ENCODE measurements at places on chromosomes 12 and 14. TPM values are rescaled to one million over a fixed set of nuclear protein-coding genes. Genes with fewer than 3 reads are reported as not detected.

The CATSPERB gene
- total RNA-seq = 2.7 TPM

GRCh38 chr12:6603095-6603567, 4.0 kb downstream of the CHD4 start:
- H3K27me3 ChIP-seq = no peaks in the 10 kb centered on the region
- H3K36me3 ChIP-seq = peaks cover 43% of the 10 kb centered on the region
- H3K4me1 ChIP-seq = peaks cover 44% of the 10 kb centered on the region
- H3K4me3 ChIP-seq = peak overlapping the region; percentile 74
- H3K27ac ChIP-seq = peak overlapping the region; percentile 65

DNA sequence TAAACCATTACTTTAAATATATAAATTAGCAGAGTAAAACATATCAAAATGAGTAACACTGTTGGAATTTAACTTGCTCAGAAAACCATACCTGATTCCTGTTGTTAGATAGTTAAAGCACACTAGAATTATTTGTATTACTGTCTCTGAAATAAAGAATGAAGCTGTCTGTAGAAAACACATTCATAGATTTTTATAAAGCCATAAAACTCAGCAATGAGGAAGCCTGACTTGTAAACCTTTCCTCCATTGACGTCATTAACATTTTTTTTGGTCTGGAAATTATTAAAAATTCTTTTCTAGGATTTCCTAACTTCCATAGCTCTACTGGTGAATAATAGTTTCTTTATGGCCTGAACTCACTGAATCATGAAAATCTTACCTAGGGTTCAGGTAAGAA, 147.6 kb downstream of the BRMS1L start:
- H3K27ac ChIP-seq = no peak overlapping the region
- H3K4me3 ChIP-seq = no peak overlapping the region
- no peaks in the 10 kb centered on the region for H3K4me1 ChIP-seq
- H3K27me3 ChIP-seq = peaks cover 1% of the 10 kb centered on the region
- no peaks in the 10 kb centered on the region for H3K36me3 ChIP-seq
- DNase-seq = no peak

DNA sequence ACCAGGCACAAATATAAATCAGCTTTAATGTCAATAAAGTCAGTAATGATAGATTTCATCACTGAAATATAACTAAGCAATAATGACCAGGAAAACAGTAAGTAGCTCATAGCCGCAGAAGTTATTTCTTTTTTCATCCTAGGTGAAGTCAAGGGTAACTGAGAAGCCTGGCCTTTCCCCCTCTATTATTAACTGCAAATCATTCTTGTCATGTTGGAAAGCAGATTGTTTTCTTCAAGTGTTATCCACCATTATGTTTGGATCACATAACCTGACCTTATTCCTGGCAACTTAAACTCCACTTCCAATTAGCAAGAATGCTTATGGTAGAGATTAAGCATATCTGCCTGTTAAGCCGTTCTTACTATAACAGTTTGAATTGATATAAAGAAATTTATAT, 603.4 kb upstream of the FOXG1 start:
- H3K4me3 ChIP-seq = no peak overlapping the region
- no peaks in the 10 kb centered on the region for H3K36me3 ChIP-seq
- H3K4me1 ChIP-seq = no peaks in the 10 kb centered on the region
- DNase-seq = no peak
- H3K27ac ChIP-seq = no peak overlapping the region
- no peaks in the 10 kb centered on the region for H3K27me3 ChIP-seq

DNA sequence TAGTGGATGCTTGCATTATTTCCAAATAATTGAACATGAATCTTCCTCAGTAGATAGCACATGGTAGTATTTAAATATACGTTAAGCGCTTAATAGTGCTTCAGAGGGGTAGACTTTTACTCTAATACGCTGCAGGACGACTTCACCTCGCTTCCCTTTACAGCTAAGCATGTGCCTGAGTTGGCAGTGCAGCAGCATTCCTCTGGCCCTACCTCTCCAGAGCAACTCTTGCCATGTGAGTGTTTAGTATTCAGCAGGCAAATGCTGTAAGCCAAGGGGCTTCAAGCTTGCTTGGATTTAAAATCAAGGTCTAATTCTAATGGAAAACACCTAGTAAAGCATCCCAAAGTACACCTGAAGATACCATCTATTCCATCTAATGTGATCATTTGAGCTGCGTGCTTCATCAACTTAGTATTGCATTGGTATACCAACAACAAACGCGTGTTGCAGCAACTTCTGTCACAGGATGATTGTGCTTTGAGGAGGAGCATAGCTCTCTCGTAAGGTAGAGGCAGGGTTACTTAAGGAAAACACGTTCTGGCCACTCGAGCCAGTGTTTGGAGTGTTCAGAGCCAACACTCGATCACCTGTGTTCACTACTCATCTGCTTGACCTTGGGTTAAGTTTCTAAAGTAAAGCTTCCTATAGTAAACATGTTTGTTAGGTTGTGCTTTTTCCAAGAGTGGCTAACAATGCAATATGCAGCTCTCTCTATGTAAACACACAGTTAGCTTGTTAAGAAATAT, 60.6 kb downstream of the PIWIL1 start:
- DNase-seq = no peak
- H3K27ac ChIP-seq = no peak overlapping the region
- no peak overlapping the region for H3K4me3 ChIP-seq

DNA sequence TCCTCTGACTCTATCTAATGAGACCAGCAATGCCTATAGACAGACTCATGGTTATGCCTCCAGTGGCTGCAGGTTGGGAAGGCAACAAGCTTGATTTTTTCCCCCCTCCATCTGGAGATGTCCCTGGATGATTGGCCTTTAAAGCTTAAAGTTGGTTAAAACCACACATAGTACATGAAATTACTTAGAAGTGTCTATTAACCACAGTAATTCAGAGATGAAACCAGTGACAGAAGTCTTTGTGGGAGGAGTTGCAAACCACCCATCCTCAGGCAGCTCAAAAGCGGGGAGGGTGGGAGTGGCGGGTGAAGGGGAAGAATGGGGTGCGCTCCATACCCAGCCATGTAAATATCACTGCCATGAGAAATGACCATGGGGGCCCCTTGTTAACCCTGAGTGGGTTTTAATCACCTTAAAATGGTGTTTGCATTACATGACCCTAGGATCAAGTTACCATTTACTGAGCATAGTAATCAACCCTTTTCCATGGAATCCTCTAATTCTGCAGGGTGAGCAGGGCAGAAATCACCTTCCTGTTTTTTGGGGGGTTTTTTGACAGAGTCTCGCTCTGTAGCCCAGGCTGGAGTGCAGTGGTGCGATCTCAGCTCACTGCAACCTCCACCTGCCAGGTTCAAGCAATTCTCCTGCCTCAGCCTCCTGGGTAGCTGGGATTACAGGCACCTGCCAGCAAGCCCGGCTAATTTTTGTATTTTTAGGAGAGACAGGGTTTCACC, 133.5 kb downstream of the FOXN3 start:
- no peaks in the 10 kb centered on the region for H3K27me3 ChIP-seq
- H3K4me3 ChIP-seq = no peak overlapping the region
- peaks cover 8% of the 10 kb centered on the region for H3K4me1 ChIP-seq
